Activated CD4-positive, alpha-beta T cell treated with anti-CD3 and anti-CD28 coated beads, Interleukin-2, Interleukin-4, amounts not matched to agents 100 ng/mL and 50 ng/mL, durations not matched to agents 16 hours and 8 hours (primary cell): ENCODE measurements at places on chromosomes 4 and X.

GRCh38 chr4:127400731-127401346 is 231.9 kb upstream of the INTU start:
- DNase-seq, result peak; percentile 51

DNA sequence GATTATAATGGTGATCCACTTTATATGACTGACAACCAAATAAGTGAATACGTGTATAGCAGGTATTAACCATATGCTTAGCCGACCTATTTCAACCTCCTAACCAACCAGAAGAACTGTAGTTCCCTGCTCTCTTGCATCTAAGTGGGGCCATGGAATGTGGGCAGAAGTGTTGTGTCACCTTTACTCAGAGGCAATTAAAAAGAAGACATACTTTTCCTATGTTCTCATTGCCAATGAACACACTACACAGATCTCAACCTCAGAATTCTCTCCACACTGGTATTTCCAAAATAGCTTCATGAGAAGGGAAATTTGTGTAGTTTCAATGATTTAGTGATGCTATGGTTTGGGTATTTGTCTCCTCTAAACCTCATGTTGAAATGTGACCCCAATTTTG is 3.2 kb upstream of the NFKB1 start:
- no peak for DNase-seq

DNA sequence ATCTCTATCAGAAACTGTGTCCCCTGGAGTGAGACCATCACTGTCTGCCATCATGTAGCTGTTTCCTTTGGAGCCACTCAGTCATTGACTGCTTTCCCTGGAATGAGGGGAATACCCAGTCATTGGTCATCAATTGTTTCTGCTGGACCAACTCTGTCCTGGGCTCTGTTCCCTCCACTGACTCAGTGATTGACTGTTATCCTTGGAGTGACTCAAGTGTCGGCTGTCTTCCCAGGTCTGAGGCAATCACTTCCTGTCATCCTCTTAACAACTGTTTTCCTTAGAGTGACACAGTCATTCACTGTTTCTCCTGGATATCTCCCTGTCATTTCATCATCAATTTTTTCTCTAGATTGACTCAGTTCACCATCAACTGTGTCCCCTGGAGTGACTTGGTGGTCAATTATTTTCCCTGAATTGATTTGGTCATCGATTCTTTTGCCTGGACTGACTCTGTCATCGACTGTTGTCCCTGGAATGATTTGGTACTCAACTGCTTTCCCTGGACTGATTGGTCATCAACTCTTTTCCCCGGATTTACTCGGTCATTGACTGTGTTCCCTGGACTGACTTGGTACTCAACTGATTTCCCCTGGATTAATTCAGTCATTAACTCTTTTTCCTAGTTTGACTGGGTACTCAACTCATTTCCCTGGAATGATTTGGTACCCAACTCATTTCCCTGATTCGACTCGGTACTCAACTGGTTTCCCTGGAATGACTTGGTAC is 327.9 kb upstream of the VCX start:
- no peak for DNase-seq

GRCh38 chr4:113419631-113420030 is 341.9 kb downstream of the CAMK2D start:
- no peak for DNase-seq

- no peak for DNase-seq
Measured at GRCh38 chr4:140298001-140298400, 75.4 kb upstream of the SCOC start.

- DNase-seq, result no peak
Measured at GRCh38 chrX:39762266-39762841, 335.4 kb downstream of the BCOR start.

GRCh38 chr4:6641164-6641970 is 882 bp downstream of the MRFAP1 start:
- peak; percentile 62 for DNase-seq

- no peak for DNase-seq
Measured at GRCh38 chr4:153789741-153790499, 1.0 kb upstream of the SFRP2 start.

DNA sequence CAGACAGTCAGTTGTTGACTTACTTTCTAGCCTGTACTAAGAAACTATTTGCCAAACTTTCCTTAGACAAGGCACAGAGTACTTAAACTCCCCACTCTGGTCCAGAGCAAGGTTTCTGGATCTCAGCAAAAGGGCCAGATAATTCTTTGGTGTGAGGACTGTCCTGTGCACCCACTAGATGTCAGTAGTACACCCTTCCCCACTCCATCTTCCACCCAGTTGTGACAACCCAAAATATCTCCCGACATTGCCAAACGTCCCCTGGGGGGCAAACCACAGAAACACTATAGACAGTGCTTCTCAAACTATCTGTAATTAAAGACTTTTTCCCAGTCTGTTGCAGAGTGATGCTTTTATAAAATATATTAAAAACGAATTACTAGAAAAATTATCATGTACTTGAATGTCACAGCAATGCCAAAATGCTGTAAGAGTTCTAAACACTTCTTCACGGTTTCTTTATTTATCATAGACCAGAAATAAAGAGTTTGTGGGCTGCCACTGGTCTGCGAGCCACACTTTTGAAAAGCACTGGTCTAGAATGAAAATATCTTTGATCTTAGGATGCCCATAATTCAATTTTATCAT is 203.5 kb downstream of the PRDM5 start:
- peak; percentile 38 for DNase-seq

DNA sequence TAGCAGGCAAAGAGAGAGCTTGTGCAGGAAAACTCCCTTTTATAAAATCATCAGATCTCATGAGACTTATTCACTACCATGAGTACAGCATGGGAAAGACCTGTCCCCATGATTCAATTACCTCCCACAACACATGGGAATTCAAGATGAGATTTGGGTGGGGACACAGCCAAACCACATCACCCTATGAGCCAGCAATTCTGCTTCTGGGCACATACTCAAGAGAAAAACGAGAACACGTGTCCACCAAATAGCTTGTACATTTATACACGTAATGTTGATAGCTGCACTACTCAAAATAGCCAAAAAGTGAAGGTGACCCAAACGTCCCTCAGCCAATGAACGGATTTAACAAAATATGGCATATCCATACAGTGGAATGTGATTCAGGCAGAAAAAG is 94.5 kb upstream of the DHRSX start:
- DNase-seq, result no peak

DNA sequence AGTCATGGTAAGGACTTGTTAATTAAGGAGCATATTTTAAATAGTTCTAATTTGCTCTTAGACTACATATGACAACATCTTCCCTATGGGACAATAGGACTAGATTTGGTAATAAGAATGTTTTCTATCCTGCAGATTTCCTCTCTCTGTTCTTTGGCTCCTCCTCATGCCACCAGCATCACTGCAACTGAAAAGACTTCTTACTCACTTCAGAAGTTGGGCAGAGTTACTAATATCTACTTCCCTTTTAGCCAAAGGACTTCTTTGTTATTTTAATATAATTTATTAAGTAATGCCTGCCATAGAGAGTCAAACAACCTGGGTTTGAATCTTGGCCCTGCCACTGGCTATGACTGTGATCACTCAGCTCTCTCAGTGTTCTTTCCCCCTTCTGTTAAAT is 16.4 kb downstream of the MMAA start:
- no peak for DNase-seq

GRCh38 chr4:26319949-26320537 is 771 bp upstream of the RBPJ start:
- no peak for DNase-seq

GRCh38 chr4:94660614-94661013 is 97.1 kb upstream of the BMPR1B start:
- no peak for DNase-seq

DNA sequence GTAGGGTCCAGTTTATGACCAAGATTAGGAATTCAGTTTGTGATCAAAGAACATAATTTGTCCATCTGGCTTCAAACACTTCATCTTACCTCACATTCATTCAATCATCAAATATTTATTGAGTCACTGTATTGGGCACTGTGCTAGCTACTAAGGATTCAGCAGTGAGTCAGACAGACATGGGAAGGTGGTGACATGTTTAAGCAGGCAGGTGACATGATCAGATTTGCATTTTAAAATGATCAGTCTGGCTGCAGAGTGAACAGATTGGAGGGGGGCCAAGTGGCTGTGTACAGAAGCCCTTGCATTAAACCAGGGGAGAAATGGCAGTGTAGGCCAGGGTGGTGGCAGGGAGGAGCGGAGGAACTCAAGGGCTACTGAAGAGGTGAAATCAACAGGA is 25.1 kb upstream of the APLN start:
- DNase-seq, result no peak

- no peak for DNase-seq
Measured at GRCh38 chr4:155820887-155821518, 45.1 kb downstream of the ASIC5 start.

- DNase-seq, result no peak
Measured at GRCh38 chr4:170697845-170698244, 608.1 kb upstream of the AADAT start.

- DNase-seq, result no peak
Measured at GRCh38 chr4:151690164-151690870, 70.5 kb downstream of the GATB start.

- DNase-seq, result no peak
Measured at GRCh38 chr4:37825968-37826294, 555 bp upstream of the PGM2 start.

DNA sequence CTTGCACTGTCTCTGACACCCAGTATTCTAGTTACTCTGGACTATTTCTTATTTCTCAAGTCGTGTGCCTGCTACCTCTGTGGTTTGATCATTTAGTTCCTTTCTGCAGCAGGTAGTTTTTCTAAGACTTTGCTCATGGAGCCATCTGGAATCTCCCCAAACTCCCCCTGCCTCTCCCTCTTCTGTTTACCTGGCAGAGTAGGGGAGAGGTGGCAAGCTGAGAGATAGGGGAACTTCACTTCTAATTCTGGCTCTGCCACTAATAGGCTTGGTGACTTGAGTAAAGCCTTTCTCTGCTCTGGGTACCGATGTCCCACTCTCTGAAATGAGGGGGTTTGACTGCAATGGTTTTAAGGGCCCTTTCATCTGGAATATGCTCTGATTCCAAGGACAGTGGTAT is 141.3 kb downstream of the CPEB2 start:
- DNase-seq, result no peak
